ENCODE measurements at places on chromosomes 5 and 9.
A peak's percentile ranks its signal among the peaks of the same experiment; 100 is the strongest.

DNA sequence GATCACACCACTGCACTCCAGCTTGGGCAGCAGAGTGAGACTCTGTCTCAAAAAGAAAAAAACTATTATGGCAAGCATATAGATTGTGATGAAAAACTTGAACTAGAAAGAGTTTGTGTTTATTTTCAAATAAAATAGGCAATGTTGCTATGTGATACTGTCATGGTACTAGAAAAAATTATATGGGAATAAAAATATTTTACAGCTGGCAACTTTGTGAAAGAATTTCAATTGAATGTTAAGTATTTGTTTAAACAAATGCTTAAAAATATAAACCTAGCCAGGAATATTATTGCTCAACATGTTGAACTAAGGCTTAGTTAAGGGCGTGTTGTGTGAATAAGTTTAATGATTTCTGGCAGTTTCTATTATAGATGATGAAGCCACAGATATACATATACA, 31.7 kb downstream of the HSDL2 start:
- DNase-seq = no peak

- DNase-seq = no peak
These were observed 128.9 kb downstream of the CAMK4 start for GRCh38 chr5:111353035-111353434.

DNA sequence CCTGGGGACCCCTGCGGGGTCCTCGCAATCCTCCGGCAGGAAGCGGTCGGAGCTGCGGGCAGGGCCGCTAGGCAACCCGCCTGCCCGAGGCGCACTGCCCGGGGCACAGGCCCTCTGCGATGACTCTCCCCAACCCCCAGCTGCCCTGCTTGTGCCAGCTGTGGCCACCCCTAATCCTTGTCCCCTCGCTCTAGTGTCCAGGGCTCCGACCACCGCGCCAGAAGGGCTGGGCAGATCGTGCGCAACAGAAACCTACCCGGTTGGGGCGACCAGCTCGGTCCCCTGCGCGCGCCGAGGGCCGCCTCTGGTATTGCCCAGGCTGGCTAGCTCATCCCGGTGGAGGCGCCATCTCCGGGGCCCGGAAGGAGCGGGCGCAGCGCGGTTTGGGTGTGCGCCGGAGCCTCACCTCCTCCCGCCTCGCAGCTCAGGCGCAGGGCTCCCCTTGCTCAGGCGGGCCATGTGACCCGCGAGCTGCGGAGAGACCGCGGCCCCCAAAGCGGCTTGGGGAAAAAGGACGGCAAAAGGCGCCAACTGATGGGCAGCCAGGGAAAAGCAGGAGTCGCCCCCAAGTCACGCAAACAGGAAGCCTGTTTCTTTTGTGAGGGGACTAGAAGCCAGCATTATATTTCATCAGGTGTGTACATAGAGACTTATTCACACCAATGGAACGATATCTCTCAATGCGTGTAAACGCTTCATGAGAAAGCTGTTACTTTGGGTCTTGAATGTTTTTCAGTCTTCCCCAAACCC, 46.8 kb upstream of the RNF20 start:
- peak; percentile 67 for DNase-seq

DNA sequence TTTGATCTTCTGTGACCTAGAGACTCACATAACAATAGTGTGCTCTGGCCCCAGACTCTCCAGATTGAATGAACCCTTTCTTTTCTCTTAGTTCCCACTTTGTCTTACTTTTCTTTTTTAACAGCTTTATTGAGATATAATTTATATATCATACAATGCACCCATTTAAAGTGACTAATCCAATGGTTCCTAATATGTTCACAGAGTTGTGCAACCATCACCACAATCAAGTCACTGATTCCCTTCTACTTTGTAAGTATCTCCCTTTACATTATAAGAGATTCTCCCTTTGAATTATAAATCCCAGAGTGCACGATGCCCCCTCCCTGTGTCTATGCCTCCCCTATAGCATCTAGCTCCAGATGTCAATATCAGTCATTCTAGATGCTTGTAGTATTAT, 172.4 kb downstream of the HINT1 start:
- no peak for DNase-seq

GRCh38 chr9:132878695-132879456, at the start of gene SPACA9:
Gene SPACA9 (plus strand): TSS chr9:132878898. CDS start chr9:132883948, 5,050 bp downstream.
- peak; percentile 10 for DNase-seq

- no peak for DNase-seq
These were observed 62.7 kb downstream of the ST8SIA4 start for GRCh38 chr5:100840370-100840769.

GRCh38 chr5:169970911-169971765, 9.2 kb downstream of the INSYN2B start:
- DNase-seq = peak; percentile 29

GRCh38 chr9:68446836-68447235, 90.4 kb downstream of the PGM5 start:
- no peak for DNase-seq

DNA sequence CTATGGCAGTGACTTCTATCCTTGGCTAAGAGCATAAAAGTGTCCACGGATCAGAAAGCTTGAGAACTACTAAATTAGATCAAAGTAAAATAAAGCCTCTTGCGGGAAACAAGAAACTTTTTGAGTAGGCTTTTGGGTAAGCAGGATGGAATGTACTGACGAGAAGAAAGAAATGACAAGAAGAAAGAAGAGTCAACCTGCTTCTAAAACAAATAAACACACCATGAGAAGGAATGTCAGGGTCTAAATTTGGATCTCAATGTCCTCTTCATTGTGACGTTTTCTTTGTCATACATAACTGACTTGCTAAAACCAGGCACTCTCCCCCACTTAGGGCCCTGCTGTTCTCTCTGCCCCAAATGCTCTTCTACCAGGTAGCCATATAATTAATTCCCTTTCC, 290.1 kb upstream of the PTGER4 start:
- DNase-seq = no peak

DNA sequence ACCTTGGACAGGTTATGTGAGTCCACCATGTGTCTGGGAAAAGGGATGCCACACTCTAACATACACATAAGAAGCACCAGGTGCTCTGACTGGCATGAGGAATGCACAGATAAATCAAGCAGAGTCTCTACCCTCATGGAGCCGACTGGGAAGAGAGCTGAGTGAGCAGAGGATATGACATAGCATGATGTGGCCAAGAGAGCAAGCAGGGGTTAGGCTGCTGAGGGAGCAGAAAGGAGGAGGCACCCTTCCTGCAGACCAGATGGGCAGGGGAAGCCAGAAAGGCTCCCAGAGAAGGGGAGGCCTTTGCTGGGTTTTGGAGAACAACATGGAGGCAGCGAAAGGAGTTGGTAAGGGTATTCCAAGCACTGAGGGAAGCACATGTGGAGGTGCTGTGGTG, 223.1 kb downstream of the GNA14 start:
- DNase-seq = no peak

DNA sequence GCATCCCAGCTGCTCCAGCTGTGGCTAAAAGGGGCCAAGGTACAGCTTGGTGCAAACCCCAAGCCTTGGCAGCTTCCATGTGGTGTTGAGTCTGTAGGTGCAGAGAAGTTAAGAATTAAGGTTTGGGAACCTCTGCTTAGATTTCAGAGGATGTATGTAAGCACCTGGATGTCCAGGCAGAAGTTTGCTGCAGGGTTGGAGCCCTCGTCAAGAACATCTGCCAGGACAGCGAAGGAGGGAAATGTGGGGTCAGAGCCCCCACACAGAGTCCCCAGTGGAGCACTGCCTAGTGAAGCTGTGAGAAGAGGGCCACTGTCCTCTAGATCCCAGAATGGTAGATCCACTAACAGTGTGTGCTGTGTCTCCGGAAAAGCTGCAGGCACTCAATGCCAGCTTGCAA, 236.2 kb upstream of the ADRA1B start:
- DNase-seq = no peak

GRCh38 chr5:91787718-91788117, 404.6 kb upstream of the ARRDC3 start:
- no peak for DNase-seq

DNA sequence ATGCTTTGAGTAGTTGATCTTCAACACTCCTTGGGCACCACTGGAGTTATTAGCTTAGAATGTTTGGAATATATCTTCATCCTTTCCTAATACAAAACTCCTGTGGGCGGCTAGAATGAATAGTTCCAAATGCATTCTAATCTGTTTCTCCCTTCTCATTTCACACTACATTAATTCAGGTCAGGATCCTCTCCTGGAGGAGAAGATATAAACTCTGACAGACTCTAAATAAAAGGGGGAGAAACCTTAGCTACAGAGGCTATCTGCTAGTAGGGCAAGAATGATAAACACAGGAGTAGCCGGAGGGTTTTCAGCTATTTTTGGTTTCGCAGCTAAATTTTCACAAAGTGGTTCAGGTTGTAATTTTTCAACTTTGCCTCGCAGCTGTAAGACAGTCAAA, 45.2 kb upstream of the FAM240B start:
- DNase-seq = no peak

DNA sequence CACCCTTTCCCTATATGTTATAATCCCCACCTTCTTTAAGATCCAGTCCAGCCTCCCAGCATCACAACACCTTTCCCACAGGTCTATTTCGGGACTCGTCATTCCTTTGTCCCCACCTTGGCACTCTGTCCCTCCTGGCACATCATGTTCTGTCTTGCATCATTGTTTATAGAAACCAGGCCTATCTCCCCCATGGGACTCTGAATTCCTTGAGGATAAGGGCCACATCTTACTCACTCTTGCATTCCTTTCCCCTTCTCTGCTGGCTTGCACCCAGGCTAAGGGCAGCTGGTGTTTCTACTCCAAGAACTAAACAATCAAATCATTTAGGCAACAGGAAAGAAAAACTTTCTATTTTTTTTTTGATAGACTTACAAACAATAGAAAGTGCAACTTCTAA, 205.7 kb downstream of the AGTPBP1 start:
- no peak for DNase-seq

DNA sequence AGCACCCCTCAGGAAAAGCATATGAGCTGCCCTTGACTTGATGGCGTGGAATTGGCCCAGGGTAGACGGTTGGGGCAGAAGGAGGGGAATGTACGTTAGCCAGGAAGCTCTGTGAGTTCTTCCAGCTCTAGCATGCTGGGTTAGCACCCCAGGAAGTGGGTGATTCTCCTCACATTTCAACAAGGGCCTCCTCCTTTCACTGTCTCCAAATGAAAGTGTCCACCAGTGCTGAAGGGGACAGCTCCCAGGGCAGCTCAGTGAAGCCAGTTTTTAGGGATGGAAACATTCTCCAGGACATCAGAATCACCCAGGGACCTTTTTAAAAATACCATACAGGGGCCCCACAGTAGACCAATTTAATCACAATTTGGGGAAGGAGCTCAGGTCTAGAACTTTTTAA, 17.2 kb upstream of the AFAP1L1 start:
- DNase-seq = no peak

DNA sequence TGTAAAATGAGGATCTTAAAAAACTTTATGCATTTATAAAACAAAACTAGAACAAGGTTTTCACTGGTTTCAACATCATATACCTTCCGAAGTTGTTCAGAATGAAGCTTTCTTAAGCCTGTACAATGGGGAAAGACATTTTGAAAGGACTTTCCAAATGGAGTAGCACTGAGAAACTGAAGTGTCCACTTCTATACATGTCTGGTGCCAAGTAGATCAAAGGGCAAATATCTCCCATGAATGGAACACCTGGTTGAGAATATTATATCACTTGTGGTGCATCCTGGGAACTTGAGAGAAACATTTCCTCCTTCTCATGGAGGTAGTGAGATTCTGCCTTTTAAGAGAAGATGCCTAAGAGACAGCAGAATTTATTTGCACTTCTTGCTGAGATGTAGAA, 182.1 kb upstream of the ACTBL2 start:
- DNase-seq = no peak

GRCh38 chr5:110757118-110757729, 18.4 kb downstream of the SLC25A46 start:
- DNase-seq = no peak

GRCh38 chr5:59335544-59335943, 558.0 kb downstream of the PDE4D start:
- no peak for DNase-seq

DNA sequence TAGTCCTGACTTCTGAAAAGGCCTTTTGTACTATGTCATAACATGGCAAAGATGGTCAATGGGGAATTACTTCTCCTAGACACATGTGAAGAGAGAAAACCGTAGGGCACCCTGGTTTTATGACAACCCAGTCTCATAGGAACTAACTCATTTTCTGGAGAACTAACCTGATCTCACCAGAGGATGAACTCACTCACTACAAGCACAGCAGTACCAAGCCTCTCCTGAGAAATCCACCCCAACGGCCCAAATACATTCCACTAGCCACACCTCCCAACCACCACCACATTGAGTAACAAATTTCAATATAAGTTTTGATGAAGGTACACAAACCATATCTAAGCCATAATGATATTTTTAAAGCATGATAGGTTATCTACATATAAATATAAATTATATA, 909.3 kb upstream of the CDH10 start:
- DNase-seq = no peak

DNA sequence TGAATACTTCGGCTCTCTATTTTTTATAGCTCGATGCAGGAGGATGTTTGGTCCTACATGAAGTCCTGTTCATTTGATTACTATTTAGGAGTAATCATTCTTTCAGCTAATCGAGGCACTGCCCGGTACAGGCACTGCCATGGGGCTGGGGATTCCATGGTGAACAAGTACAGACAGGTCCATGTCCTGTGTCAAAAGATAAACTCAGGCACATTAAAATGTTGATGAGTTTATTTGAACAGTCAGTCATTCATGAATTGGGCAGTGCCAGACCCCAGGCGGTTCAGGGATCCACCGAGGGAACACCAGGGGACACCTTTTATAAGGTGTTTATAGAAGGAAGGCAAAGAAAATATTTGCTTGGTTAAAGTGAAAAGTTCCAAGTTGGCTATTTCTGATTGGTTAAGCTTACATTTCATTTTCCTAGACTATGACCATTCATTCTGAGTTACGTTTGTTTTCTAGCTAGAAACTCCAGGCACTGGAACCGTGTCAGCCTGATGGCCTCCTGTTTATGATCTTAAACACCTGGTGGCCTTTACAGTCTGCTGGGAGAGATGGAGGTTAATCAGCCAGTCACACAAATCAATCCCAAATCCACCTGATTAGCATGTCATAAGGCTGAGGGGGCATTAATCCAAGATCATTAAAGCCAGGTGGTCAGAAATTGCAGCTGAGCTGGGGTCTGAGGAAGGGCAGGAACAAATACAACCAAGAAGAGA, 47.0 kb upstream of the TDRD7 start:
- DNase-seq = no peak

- DNase-seq = no peak
These were observed 161.1 kb upstream of the EFNA5 start for GRCh38 chr5:107831612-107832395.

GRCh38 chr5:135326296-135327254, 72.5 kb downstream of the MACROH2A1 start:
- no peak for DNase-seq

DNA sequence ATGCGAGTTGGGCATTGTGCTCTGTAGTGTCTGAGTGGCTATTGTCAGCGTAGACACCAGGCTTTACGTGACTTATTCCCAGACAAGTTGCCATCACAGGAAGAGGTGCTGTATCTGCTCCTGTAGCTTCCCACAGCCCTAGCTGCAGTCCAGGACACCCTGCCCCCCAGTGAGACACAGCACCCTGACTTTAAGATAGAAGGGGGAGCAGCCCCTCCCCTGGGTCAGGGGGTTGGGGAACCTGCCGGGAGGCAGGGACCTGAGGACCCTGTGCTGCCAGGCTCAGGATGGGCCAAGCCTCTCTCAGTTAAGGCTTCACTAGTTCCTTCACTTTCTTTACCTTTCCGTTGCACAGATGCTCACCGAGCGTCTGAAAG, 75.4 kb downstream of the NEK6 start:
- DNase-seq = no peak

Measured in amniotic stem cell (primary cell).